ENCODE measurements at places on chromosomes 3 and 15. TPM values are rescaled to one million over a fixed set of nuclear protein-coding genes. Genes with fewer than 3 reads are reported as not detected.

GRCh38 chr3:107752202-107752990 lies 229.6 kb downstream of the BBX start:
- no peak overlapping the region for H3K4me3 ChIP-seq
- H3K4me1 ChIP-seq, result no peaks in the 10 kb centered on the region
- DNase-seq, result no peak
- H3K27ac ChIP-seq, result no peak overlapping the region

DNA sequence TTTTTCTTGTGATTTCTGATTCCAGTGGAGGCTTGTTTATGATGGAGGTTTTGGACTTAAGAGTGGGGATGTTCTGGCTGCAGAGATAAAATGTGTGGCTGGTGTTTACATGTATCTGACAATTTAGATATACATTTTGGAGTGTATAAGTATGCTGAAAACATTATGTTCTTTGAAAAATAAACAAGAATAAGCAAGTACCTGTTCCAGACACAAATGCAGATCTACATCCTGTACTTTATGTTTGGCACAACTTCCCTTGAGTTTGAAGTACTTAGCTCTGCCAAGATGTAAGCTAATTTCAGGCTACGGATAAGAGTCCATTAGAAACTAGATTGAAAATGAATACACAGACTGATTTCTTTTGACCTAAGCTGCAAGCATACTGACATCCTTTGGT lies 277.2 kb downstream of the CHST2 start:
- no peak overlapping the region for H3K27ac ChIP-seq
- H3K4me3 ChIP-seq, result no peak overlapping the region
- H3K36me3 ChIP-seq, result no peaks in the 10 kb centered on the region

GRCh38 chr3:120101624-120102023 lies 7.4 kb upstream of the GSK3B start:
- H3K4me1 ChIP-seq, result peaks cover 11% of the 10 kb centered on the region
- no peak overlapping the region for H3K27ac ChIP-seq
- no peak for DNase-seq
- no peaks in the 10 kb centered on the region for H3K27me3 ChIP-seq
- no peak overlapping the region for H3K4me3 ChIP-seq

GRCh38 chr3:197375001-197375441 lies 76.6 kb upstream of the DLG1 start:
- H3K4me3 ChIP-seq, result no peak overlapping the region
- H3K27ac ChIP-seq, result no peak overlapping the region
- no peaks in the 10 kb centered on the region for H3K27me3 ChIP-seq
- no peak for DNase-seq
- H3K4me1 ChIP-seq, result peaks cover 8% of the 10 kb centered on the region

- no peaks in the 10 kb centered on the region for H3K27me3 ChIP-seq
- H3K4me3 ChIP-seq, result no peak overlapping the region
- DNase-seq, result peak; percentile 19
- no peaks in the 10 kb centered on the region for H3K36me3 ChIP-seq
- H3K4me1 ChIP-seq, result peaks cover 4% of the 10 kb centered on the region
- H3K27ac ChIP-seq, result no peak overlapping the region
These were observed 128.9 kb downstream of the NSMCE3 start for GRCh38 chr15:29140475-29141307.

ATG3 gene
- total RNA-seq, result 73.0 TPM

EFCC1 gene
- 7.3 TPM for total RNA-seq

DNA sequence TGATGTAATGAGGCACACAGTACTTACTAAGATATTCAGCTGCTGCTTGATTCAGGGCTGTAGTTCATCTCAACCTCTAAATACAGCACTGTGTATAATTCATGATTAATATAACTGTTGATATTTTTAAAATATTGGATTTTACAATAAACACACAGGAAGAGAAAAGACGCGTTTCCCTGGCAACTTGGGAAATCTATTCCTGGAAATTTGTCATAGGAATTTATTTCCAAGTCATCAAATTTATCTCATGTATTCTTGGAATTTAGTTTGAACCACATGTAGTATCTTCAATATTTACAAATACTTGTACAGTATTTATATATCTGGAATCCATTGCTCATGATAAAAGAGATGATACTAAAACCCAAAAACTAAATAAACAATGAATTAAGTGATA lies 30.6 kb downstream of the EPHA3 start:
- no peak for DNase-seq
- H3K27ac ChIP-seq, result no peak overlapping the region
- H3K27me3 ChIP-seq, result no peaks in the 10 kb centered on the region
- no peaks in the 10 kb centered on the region for H3K36me3 ChIP-seq

GOLGA8G gene
- total RNA-seq, result not detected

SLC9A9 gene
- 11.9 TPM for total RNA-seq

- H3K27ac ChIP-seq, result no peak overlapping the region
- no peaks in the 10 kb centered on the region for H3K36me3 ChIP-seq
- H3K4me3 ChIP-seq, result no peak overlapping the region
- H3K4me1 ChIP-seq, result no peaks in the 10 kb centered on the region
- no peaks in the 10 kb centered on the region for H3K27me3 ChIP-seq
These were observed 95.7 kb downstream of the LRRC3B start for GRCh38 chr3:26718315-26718714.

- no peak for DNase-seq
- H3K27me3 ChIP-seq, result no peaks in the 10 kb centered on the region
- H3K27ac ChIP-seq, result no peak overlapping the region
- no peak overlapping the region for H3K4me3 ChIP-seq
These were observed 230.2 kb downstream of the P3H2 start for GRCh38 chr3:189890496-189890895.

ST8SIA2 gene
- not detected for total RNA-seq

DNA sequence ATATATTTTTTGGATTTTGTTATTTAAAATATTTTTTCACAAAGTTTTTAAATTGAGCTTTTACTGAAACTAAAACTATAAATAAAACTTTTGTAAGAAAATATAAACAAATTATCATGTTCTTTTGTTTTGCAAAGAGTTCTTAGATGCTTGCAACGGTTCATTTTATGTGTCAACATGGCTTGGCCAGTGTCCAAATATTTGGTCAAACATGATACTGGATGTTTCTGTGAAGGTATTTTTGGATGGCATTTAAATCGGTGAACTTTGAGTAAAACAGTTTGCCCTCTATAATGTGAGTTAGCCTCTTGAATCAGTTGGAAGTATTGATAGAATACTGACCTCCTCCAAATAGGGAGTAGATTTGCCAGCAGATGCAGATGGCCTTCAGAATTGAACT lies 612.6 kb upstream of the NECTIN3 start:
- no peak overlapping the region for H3K27ac ChIP-seq
- DNase-seq, result no peak
- no peaks in the 10 kb centered on the region for H3K27me3 ChIP-seq
- no peak overlapping the region for H3K4me3 ChIP-seq

- H3K36me3 ChIP-seq, result no peaks in the 10 kb centered on the region
- H3K4me1 ChIP-seq, result no peaks in the 10 kb centered on the region
- no peak overlapping the region for H3K27ac ChIP-seq
- H3K4me3 ChIP-seq, result no peak overlapping the region
- no peaks in the 10 kb centered on the region for H3K27me3 ChIP-seq
These were observed 69.5 kb upstream of the SNTN start for GRCh38 chr3:63582943-63583500.

DNA sequence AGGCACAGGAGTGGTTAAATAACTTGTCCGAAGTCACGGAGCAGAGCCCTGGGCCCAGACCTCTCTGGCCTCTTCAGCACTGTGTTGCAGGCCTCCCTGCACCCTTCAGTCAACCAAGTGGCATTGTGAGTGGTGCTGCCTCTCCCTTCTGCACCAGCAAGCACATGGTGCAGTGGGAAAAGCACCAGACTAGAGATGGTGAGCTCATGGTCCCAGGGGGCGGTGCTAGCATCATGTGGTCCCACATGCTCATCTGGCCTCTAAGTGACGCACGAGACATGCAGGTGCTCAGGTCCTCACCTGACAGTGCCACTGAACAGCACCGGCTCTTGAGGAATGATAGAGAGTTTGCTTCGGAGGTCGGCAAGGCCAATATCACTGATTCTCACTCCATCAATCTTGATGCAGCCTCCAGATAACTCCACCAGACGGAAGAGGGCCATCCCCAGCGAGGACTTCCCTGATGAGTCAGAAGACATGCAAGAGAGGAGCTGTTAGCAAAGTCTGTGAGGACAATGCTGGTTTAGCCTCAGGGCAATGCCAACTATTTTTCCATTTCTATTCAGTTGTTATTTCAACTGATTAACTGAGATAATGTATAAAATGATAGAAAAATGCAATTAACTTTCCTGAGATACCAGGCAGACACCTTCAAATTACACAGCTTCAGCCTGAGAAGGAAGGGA lies 53.1 kb upstream of the PARL start:
- H3K36me3 ChIP-seq, result peaks cover 56% of the 10 kb centered on the region
- H3K4me1 ChIP-seq, result no peaks in the 10 kb centered on the region
- H3K27me3 ChIP-seq, result no peaks in the 10 kb centered on the region
- H3K27ac ChIP-seq, result no peak overlapping the region
- no peak overlapping the region for H3K4me3 ChIP-seq
- DNase-seq, result no peak

GATA2 gene
- total RNA-seq, result 64.1 TPM

HYAL1 gene
- total RNA-seq, result 59.0 TPM

ASB14 gene
- total RNA-seq, result 1.2 TPM

PAK6 gene
- 8.4 TPM for total RNA-seq

DNA sequence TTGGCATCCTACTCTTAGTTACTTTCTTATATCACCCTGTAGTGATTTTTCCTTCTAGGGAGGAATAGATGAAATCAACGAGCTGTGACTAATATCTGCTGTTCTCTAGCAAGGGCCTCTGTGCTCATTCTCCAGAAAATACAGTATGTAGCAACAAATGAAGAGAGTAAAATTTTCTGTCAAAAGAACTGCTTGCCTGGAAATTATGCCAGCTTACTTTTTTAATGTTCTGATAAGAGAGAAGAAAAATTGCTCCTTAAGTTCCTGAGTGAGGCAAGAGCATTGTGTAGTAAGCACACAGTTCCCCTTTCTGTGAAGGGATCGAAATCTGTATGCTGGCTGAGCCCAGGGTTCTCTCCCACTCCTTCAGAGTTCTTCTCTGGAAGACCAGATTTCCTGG lies 51.4 kb upstream of the GK5 start:
- no peaks in the 10 kb centered on the region for H3K27me3 ChIP-seq
- DNase-seq, result no peak
- no peaks in the 10 kb centered on the region for H3K36me3 ChIP-seq
- no peak overlapping the region for H3K4me3 ChIP-seq
- H3K4me1 ChIP-seq, result no peaks in the 10 kb centered on the region

DNA sequence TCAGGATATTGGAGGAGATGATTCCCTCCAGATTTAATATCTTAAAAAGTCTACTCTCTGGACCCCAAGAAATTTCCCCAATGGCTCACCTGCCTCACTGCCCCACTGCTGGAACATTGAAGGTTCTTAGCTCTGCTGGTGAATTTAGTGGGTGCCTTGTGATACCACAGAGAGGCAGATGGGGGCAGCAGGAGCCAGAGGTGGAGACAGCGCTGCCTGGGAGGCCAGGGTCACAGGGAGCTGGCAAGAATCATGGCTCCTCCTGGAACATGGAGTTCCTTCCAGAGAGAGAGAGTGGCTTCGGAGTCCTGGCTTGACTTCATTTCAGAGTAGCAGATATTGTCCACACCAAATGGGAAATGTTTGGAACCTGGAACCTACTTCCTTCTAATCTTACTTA lies 263.5 kb upstream of the CFAP20DC start:
- H3K27ac ChIP-seq, result no peak overlapping the region
- H3K27me3 ChIP-seq, result no peaks in the 10 kb centered on the region
- no peaks in the 10 kb centered on the region for H3K36me3 ChIP-seq
- DNase-seq, result peak; percentile 22

DNA sequence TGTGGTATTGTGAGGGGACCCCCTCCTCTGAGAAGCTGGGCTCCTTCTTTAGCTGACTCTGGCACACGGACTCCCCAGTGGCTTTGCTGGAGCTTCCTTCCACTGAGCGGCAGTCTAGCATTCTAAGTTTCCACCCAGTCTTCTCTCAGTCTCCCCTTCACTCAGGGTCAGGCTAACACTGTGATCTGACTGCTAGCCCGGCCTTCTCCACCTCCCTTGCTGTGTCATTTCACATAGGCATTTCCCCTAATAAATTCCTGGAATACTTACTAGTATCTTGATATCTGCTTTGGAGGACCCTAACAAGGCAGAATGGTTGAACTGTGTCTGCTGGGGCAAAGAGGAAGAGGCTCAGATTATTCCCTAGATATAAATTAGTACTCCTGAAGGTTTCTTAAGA lies 106.2 kb upstream of the THBS1 start:
- H3K27ac ChIP-seq, result peak overlapping the region; percentile 69
- no peak overlapping the region for H3K4me3 ChIP-seq
- no peaks in the 10 kb centered on the region for H3K27me3 ChIP-seq
- no peaks in the 10 kb centered on the region for H3K36me3 ChIP-seq
- DNase-seq, result no peak

DNA sequence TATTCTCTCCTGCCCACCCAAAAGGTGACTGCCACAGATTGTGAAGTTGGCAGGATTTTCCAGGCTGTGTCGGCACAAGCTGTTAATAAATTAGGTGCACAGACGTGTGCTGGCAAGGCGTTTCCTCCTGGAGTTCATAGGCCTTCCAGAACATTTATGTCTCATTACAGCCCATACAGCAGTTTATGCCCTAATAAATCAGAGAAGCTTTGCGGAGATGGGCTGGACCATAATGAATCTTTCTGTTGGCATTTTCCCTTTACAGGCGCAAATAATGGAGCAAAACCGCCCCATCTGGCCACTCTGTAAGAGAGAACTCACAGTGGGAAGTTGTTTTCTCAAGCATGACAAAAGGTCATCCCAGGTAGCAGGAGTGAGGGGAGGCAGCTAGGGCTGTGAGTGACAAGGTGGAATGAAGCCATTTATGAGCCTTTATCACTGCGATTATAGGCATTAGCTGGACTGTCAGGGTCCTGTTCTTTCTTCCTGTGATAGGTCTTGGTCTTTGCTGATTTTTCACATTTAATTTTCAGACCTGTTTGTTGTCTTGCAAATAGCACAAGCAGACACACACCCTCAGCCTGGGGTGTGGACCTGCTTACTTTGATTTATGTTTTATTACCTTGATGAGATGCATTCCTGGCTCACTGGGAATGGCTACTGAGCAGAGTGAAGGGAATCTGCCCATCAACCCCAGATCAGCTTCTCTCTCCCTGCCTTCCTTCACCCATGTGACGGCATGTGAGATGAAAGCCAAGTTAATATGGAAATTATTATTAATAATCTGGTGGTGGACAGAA lies 257.5 kb downstream of the LRTM1 start:
- no peak overlapping the region for H3K27ac ChIP-seq
- H3K4me3 ChIP-seq, result no peak overlapping the region
- H3K27me3 ChIP-seq, result no peaks in the 10 kb centered on the region
- no peak for DNase-seq
- no peaks in the 10 kb centered on the region for H3K4me1 ChIP-seq
- no peaks in the 10 kb centered on the region for H3K36me3 ChIP-seq

RPL15 gene
- total RNA-seq, result 1,339 TPM

KCNAB1 gene
- 0.79 TPM for total RNA-seq

DNA sequence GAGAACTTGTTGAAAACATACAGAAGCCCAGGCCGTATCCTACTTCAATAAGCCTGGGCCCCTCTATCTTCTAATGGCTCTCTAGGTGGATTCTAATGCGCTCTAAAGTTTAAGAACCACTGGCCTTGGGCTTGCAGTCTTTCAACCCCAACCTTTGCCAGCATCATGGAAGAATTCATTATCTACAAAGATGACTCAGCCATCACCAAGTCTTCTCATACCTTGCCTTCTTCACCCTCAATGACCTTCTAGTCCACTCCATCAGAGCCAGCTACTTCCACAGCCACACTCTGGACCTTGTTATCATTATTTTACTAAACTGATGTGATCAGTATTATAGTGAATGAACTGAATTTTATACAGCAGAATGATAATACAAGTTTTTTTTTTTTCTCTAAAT lies 16.9 kb upstream of the TIPARP start:
- no peaks in the 10 kb centered on the region for H3K36me3 ChIP-seq
- no peak overlapping the region for H3K27ac ChIP-seq
- H3K27me3 ChIP-seq, result no peaks in the 10 kb centered on the region
- no peaks in the 10 kb centered on the region for H3K4me1 ChIP-seq
- no peak overlapping the region for H3K4me3 ChIP-seq

VEPH1 gene
- 82.7 TPM for total RNA-seq
